ENCODE measurements at places on chromosomes 11 and 22.
A peak's percentile ranks its signal among the peaks of the same experiment; 100 is the strongest.

- DNase-seq, result no peak
These were observed 90.0 kb upstream of the ALX4 start for GRCh38 chr11:44399968-44400367.

GRCh38 chr22:23591201-23591791 lies 11.2 kb upstream of the IGLL1 start:
- peak; percentile 21 for DNase-seq

GRCh38 chr11:774873-775592 lies 2.3 kb downstream of the GATD1 start:
- DNase-seq, result no peak

DNA sequence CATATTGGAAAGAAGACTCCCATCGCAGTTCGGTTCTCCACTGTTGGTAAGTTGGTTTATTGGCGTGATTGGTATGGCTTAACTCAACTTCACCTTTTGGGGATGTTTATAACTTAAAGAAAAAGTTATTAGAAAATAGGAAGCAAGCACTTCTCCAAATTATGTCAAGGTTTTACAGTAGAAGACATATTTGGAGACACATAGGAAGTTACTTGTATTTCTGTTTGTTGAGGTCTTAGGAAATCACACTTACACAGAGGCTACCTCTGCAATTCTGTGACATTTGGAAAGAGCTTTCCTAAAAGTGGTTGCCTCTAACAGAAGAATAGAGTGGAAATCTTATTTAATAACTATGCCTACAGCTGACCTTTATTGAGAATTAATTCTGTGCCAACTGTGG lies 12.3 kb downstream of the CAT start:
- DNase-seq, result no peak

- peak; percentile 37 for DNase-seq
These were observed 7.3 kb downstream of the SERGEF start for GRCh38 chr11:18005376-18006129.

- no peak for DNase-seq
These were observed 9.1 kb downstream of the RPS6KA4 start for GRCh38 chr11:64367931-64368672.

DNA sequence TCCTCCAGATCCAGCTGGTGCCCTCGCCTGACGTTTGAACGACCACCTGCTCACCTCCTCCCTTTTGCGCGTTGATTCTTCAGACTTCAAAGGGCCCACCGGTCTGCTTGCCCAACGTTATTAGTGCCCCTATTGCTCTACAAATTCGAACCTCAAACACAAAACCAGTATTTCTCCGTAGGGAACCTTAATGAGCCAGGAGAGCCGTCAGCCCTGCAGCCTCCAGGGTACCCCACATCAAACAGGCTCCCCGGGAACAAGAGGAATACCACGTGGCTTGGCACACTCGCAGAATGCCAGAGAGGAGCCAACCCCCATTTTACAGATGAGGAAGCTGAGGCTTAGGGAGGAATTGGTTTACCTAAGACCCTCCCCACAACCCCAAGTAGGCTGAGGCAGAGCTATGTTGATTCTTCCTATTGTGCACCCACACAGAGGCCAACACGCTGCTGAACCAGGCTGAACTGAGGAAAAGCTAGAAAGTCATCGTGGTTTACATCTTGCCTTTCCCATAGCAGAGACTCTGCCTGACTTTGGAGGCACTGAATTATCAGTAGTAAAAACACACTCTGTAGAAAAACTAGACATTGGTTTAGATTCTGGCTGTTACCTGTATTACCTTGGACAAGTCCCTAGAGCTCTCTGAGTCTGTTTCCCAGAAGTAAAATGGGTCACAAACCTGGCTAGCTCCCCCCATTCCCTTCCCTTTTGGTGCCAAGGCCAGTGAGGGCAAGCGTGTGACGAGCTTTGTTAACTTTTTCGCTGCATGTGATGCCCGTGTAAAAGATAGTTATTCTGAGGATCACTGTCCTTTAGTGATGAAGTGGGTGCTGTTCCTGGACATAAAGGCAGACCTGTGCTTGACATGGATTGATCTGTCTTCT lies 764 bp downstream of the TKFC start:
- no peak for DNase-seq

DNA sequence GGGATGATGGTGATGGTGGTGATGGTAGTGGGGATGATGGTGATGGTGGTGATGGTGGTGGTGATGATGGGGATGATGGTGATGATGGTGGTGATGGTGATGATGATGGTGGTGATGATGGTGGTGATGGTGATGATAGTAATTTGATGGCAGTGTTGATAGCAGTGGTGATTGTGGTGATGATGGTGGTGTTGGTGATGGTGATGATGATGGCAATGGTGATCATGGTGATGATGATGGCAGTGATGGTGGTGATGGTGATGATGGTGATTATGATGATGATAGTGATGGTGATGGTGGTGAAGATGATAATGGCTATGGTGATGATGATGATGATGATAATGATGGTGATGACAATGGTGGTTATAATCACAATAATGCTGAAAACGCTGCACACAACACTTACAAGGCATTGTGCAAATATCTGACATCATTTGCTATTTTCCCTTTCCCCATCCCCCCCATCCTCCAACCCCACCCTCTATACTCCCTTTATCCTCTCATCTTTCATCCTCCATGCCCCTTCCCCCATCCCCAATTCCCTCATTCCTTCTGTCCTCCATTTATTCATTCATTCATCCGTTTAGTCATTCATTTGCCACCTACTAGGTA lies 230.1 kb downstream of the BRD1 start:
- DNase-seq, result no peak

- DNase-seq, result no peak
These were observed 88.6 kb downstream of the TEAD1 start for GRCh38 chr11:12762696-12763324.

DNA sequence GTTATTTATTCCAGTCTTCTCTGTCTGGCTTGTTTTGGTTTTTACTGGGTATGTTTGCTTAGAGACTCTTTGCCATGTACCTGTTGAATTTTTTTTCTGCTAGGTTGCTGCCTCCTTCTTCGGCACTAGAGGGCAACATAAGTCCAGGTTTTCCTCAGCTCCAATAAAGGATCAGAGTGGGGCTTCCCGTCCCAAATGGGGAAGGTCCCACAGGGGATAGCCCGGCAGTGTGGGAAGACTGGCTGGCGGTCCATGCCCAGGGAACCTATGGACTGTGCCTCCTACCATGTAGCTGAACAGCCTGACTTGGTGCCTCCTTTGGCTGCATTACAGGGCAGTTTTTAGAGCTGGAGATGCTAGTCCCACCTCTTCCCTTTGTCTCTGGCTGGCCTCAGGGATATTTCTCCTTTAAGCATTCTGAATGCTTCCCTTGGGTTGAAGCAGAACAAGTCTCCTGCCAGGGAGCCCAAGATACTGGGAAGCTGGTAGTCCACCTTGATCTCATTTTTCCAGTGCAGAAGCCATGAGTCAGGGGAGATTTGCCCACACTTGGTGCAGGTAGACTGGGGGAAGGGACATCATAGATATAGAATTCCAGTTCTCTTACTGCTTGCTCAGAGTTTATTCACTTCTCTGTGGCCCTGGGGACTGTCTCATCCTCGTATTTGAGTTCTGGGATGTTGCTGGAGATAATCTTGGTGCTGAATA lies 60.2 kb downstream of the BRD1 start:
- peak; percentile 51 for DNase-seq

- DNase-seq, result no peak
These were observed 14.5 kb downstream of the MYEOV start for GRCh38 chr11:69308491-69308911.

DNA sequence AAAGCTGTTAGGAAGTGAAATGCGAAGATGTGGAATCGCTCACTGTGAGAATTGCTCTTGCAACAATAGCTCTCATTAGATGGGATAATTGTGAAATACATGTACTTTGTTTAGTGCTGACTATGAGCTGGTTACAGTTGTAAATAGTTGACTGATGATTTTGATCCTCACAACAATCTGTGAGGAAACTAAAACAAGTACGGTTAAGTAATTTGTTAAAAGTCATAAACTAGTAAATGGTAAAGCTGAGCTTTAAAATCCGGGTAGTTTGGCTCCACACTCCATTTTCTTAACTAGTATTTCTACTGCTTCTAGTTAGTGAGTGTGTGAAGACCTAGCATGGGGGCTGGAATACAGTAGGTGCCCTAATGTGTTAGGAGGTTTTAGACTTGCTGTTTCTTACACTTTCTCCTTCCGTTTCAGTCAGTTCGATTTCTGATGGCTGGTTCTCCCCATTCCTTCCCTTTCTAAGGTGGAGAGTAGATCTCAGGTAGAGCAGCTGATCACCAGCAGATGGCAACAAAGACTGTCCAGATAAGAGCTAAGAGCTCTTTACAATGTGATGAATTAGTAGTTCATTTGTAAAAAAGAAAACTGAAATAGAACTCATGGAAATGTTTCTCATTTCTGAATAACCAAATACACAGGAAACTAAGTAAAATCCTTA lies 16.3 kb upstream of the CYP2R1 start:
- DNase-seq, result no peak

DNA sequence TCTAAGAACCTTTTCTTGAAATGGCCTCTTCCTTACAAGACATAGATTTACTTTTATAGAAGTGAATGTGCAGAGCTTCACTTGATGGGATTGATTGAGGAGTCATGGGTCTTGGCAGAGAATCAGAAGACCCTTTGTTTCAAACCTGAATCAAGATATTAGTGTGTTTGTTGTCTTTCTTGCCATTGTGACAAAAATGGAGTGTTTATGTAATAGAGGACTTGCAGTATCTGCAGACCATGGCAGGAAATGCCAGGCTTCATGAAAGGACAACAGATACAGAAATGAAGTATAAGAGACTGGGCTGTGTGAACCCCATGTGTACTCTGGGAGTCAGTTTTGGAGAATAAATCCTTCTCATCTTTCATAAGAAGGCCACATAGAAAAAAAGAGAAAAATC lies 72.9 kb upstream of the HORMAD2 start:
- no peak for DNase-seq

- DNase-seq, result no peak
These were observed 369.3 kb downstream of the SOX6 start for GRCh38 chr11:15987046-15987445.

DNA sequence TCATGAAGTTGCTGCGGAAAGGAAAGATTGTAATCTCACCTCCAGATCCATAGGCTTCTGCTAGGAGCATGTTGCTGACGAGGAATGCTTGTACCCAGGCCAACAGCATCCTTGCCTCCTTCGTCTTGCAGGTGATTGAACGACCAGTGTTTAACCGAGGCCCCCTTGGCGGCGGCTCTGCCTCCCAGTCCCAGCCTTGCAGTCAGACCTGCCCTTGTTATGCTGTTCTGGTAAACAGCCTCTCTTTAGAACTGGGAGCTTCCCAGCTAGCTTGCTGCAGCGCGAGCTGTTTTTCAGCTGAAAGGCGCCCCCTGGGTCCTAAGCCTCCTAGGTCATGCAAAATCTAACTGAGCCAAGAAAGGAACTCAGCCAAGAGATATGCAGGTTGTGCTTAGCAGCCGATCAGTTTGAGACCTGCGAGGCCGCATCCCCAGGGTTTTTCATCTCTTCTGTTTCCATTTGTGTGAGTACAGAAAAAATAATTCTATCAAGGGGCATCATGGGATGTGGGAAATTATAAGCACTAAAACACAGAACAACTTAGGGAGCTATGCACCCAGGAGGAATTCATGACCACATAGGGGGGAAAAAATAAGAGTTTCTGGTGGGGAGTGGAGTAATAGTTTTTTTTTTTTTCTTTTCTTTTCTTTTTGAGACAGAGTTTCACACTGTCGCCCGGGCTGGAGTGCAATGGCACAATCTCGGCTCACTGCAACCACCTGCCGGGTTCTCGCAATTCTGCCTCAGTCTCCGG lies at the start of gene PIK3IP1:
PIK3IP1 (minus strand) TSS at position 253 of the 754 bp plus-strand sequence; CDS start at position 109, 144 bp downstream.
- DNase-seq, result peak; percentile 85

GRCh38 chr11:64848826-64849597 lies 4.6 kb upstream of the CDC42BPG start:
- peak; percentile 77 for DNase-seq

- DNase-seq, result no peak
These were observed 24.6 kb downstream of the VWCE start for GRCh38 chr11:61270354-61271076.

DNA sequence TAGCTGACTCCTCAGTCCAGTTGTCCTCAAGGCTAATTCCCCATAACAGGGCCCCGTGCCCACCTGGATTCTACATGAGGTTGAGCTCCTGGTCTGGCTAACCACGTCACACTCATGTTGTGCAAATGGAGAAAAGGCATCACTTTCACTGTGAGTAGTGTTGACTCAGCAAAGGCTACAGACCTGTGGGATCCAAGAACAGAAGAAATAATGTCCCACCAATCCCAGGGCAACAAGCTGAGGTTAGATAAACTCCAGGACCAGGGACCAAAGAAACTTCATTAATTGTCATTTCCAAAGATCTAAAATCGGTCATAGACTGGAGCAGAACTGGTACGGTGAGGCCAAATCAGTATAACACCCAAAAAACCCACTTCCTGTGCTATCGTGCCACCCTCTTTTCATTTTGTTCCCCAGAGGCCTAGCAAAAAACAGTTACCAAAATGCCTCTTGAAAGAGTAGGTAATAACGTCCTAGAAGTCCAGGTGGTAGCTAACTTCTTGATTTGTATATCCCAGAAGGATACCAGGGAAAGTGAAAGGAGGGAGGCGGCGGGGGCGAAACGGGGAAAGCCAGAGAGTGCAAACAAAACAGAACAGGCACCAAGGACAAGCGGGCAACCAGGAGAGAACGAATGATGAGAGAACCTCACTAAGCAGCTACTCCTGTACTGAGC lies 1.4 kb downstream of the PCSK7 start:
- DNase-seq, result no peak

DNA sequence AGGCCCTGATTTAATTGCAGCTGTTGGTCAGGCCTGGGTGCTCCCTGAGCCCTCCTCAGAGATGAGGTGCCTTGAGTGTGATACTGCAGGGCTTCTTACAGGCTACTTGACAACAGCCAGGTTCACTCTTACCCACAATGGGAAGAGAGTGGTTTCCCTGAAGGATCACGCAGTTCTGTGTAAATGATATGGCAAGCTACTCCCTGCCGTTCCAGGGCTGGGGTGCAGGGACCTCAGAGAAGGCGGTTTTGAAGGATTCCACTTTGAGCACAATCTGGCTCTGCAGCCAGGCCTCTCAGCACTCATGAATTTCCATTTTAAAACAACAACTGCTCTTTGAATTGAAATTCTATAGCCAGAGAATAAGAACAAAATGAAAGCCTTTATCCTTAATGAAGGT lies 92.9 kb downstream of the SLC17A6 start:
- DNase-seq, result no peak

GRCh38 chr11:102473543-102473942 lies 21.0 kb upstream of the TMEM123 start:
- no peak for DNase-seq

- no peak for DNase-seq
These were observed 4.7 kb upstream of the ASCC2 start for GRCh38 chr22:29842740-29843139.

All from HL-60 (cell line).